Aorta (tissue), 5 donors: ENCODE measurements at places on chromosomes 3 and 15. TPM values are rescaled to one million over a fixed set of nuclear protein-coding genes. Genes with fewer than 3 reads are reported as not detected.

- no peak for DNase-seq
- no peaks in the 10 kb centered on the region for H3K27me3 ChIP-seq
- H3K27ac ChIP-seq: no peak overlapping the region
Measured at GRCh38 chr3:144229330-144229729, 257.7 kb downstream of the DIPK2A start.

- no peaks in the 10 kb centered on the region for H3K36me3 ChIP-seq
- no peak overlapping the region for H3K4me3 ChIP-seq
- DNase-seq: peak; percentile 55
- no peaks in the 10 kb centered on the region for H3K4me1 ChIP-seq
Measured at GRCh38 chr3:169218314-169218983, 445.1 kb downstream of the MECOM start.

The C15orf40 gene
- total RNA-seq: 15.3 TPM

The ARRDC4 gene
- 24.5 TPM for total RNA-seq

GRCh38 chr15:58504674-58505234 lies 73.0 kb downstream of the LIPC start:
- no peaks in the 10 kb centered on the region for H3K27me3 ChIP-seq
- H3K27ac ChIP-seq: no peak overlapping the region
- no peaks in the 10 kb centered on the region for H3K36me3 ChIP-seq
- DNase-seq: no peak
- no peaks in the 10 kb centered on the region for H3K4me1 ChIP-seq

The DYNC1LI1 gene
- 32.2 TPM for total RNA-seq

GRCh38 chr15:98369081-98369716 lies 279.1 kb upstream of the IGF1R start:
- no peak overlapping the region for H3K27ac ChIP-seq
- H3K36me3 ChIP-seq: no peaks in the 10 kb centered on the region
- no peaks in the 10 kb centered on the region for H3K4me1 ChIP-seq

DNA sequence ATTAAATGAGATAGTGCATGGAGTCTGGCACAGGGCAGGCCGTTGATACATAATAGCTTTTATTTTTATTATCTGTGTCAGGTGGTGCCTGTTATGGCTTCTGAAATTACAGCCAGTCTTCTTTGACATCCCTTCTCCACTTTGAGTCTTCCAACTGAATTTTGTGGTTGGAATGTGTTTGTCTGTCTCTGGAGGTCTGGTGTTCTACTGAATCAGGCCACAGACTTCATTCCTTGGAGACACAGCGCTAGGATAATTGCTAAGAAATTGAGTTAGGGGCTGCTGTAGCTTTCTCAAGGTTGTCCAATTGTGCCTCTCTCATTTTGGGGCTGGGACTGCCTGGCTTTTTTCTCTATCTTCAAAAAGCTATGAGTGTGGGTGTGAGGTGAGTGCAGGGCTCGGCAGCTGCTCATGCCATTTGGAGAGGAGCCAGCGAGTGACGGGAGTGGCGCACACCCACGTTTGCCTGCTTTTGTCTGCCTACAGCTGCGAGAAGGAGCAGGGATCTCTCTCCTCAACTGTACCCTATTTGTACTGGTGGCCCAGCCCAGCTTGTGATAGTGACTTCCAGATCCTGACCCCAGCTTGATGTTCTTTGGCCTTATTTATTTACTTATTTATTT lies 49.8 kb upstream of the SYN2 start:
- no peak for DNase-seq
- no peak overlapping the region for H3K4me3 ChIP-seq
- no peak overlapping the region for H3K27ac ChIP-seq
- H3K4me1 ChIP-seq: no peaks in the 10 kb centered on the region
- H3K27me3 ChIP-seq: no peaks in the 10 kb centered on the region

DNA sequence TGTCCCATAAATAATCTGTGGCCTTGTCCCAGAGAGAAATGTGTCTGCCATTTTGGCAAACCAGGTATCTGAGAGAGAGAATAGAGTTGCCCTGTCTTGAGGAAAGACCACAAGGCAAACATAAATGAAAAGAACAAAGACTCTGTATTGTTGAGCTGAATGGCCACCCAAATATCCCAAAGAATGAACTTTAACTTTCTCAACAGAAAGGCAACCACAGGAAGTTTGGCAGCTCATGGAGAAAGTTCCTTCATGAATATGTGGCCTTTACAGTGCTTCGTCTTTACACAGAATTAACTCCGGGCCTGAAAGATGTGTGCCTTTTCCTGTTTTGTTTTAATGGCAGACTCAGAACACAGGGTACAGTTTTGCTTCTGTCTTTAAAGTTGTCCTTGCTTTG lies 41.4 kb upstream of the THBS1 start:
- H3K4me3 ChIP-seq: no peak overlapping the region
- no peak overlapping the region for H3K27ac ChIP-seq
- no peaks in the 10 kb centered on the region for H3K27me3 ChIP-seq
- peaks cover 2% of the 10 kb centered on the region for H3K36me3 ChIP-seq
- no peak for DNase-seq
- peaks cover 2% of the 10 kb centered on the region for H3K4me1 ChIP-seq

DNA sequence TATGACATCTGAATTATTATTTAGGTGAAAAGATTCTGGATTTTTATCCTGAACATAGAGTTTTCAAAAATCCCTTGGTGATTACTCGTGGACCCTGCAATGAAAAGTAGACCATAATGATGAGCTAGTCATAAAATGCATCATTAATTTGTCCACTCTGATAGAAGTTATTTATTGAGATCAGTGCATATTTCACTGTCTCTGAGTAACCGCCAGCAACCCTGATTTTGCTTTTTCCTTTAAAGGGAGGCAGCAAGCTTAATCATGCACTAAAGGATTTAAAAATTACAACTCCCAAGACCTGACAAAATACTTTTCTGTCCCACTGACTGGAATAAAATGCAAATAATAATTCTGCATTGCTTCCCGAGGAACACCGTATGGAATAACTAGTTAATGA lies 259.6 kb upstream of the DPPA4 start:
- H3K4me3 ChIP-seq: no peak overlapping the region
- no peaks in the 10 kb centered on the region for H3K27me3 ChIP-seq
- DNase-seq: no peak
- H3K36me3 ChIP-seq: no peaks in the 10 kb centered on the region
- H3K4me1 ChIP-seq: no peaks in the 10 kb centered on the region

- no peak for DNase-seq
- peaks cover 8% of the 10 kb centered on the region for H3K4me1 ChIP-seq
- H3K27me3 ChIP-seq: no peaks in the 10 kb centered on the region
- no peak overlapping the region for H3K4me3 ChIP-seq
Measured at GRCh38 chr3:11624161-11624560, 19.6 kb downstream of the VGLL4 start.

The HPS3 gene
- 17.0 TPM for total RNA-seq

DNA sequence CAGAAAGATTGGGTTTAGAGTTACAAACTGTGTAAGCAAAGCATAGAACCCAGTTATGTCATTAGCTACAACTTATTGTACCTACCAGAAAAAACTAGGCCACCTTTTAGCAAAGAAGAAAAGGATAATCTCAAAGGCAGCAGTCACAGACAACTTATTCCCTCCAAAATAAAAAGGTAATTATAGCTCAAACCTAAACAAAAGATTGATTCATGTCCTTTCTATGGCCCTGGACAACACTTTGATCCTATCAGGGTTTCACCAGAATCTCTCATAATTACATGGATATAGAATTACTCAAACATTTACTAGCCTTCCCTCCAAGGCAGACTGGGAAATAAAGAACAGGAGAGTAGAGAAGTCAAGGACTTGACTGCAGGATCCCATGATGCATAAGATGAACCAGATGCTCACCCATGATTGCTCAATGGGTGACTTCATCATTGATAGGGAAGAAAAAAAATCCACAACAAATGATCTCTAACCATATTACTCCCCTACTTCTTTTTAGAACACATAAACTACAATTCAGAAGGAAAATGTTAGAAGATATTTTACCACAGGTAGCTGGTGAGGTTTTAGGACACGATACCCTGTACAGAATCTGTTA lies 17.4 kb downstream of the DET1 start:
- no peak overlapping the region for H3K27ac ChIP-seq
- DNase-seq: no peak
- H3K4me3 ChIP-seq: no peak overlapping the region
- peaks cover 8% of the 10 kb centered on the region for H3K36me3 ChIP-seq

DNA sequence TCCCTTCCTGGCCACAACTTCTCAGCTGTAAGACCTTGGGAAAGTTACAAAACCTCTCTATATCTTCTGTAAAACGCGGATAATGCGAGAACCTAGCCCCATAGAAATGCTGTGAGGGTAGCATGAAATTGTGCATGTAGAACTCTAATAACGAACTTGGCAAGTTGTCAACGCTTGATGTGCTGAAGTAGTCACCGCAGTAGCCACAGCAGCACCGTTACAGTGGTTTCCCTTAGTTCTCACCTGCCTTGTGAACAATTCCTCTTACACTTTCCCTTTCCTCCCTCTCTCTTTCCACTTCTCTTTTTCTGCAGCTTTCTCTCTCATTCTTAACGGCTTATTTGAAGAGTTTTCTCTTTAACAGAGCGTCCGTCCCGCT lies 447 bp upstream of the SHQ1 start:
- H3K36me3 ChIP-seq: no peaks in the 10 kb centered on the region
- no peaks in the 10 kb centered on the region for H3K27me3 ChIP-seq
- no peak overlapping the region for H3K27ac ChIP-seq

DNA sequence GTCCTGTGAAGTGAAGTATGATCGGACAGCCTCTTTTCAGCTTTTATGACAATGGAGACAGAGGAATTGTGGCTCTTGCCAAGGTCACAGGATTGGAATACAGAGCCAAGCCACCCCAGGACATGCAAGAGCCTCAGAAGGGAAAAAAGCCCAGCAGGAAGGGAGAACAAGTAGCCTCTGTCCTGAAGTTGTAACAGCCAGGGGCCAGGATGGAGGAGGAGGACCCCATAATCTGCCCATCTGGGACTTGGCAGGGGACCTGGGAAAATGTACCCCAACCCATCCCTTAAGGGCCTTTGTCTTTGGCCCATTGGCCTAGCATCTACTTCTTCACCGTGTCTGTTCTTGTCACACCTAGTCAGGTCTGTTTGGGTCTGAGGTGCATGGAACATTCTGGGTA lies 60.4 kb upstream of the POLG start:
- no peaks in the 10 kb centered on the region for H3K27me3 ChIP-seq
- H3K4me1 ChIP-seq: no peaks in the 10 kb centered on the region
- no peak overlapping the region for H3K27ac ChIP-seq
- H3K36me3 ChIP-seq: no peaks in the 10 kb centered on the region

The KLHL24 gene
- 62.6 TPM for total RNA-seq

- no peaks in the 10 kb centered on the region for H3K27me3 ChIP-seq
- peaks cover 2% of the 10 kb centered on the region for H3K4me1 ChIP-seq
- no peak for DNase-seq
- H3K36me3 ChIP-seq: no peaks in the 10 kb centered on the region
- no peak overlapping the region for H3K4me3 ChIP-seq
Measured at GRCh38 chr3:179666436-179667035, 13.7 kb downstream of the USP13 start.

DNA sequence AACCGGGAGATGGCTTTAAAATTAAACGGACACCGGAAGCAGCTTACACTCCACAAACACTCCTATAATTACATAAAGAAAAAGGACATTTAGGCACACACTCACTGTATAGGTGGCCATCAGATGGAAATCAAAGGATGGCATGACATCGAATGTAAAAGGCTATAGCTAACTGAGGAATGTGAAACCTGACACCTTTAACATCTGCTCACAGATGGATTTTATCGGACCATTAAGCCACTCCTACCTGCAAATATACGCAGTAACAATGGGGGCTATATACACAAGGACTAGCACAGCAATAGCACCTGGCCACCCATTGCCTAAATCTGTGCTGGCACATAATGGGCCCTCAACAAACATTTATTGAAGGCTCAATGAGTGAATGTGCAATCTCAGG lies 14.5 kb upstream of the RBSN start:
- H3K4me3 ChIP-seq: no peak overlapping the region
- H3K36me3 ChIP-seq: no peaks in the 10 kb centered on the region
- H3K27ac ChIP-seq: no peak overlapping the region
- no peak for DNase-seq
- no peaks in the 10 kb centered on the region for H3K27me3 ChIP-seq

The UACA gene
- 114 TPM for total RNA-seq

- H3K4me3 ChIP-seq: no peak overlapping the region
- no peaks in the 10 kb centered on the region for H3K36me3 ChIP-seq
- no peaks in the 10 kb centered on the region for H3K27me3 ChIP-seq
- no peak overlapping the region for H3K27ac ChIP-seq
- no peak for DNase-seq
Measured at GRCh38 chr3:45631486-45631885, 36.9 kb downstream of the LIMD1 start.

GRCh38 chr3:76765511-76765910 lies 274.4 kb upstream of the ROBO2 start:
- no peak overlapping the region for H3K4me3 ChIP-seq
- DNase-seq: no peak
- no peaks in the 10 kb centered on the region for H3K4me1 ChIP-seq
- H3K27me3 ChIP-seq: no peaks in the 10 kb centered on the region
- H3K27ac ChIP-seq: no peak overlapping the region

The HRG gene
- not detected for total RNA-seq

DNA sequence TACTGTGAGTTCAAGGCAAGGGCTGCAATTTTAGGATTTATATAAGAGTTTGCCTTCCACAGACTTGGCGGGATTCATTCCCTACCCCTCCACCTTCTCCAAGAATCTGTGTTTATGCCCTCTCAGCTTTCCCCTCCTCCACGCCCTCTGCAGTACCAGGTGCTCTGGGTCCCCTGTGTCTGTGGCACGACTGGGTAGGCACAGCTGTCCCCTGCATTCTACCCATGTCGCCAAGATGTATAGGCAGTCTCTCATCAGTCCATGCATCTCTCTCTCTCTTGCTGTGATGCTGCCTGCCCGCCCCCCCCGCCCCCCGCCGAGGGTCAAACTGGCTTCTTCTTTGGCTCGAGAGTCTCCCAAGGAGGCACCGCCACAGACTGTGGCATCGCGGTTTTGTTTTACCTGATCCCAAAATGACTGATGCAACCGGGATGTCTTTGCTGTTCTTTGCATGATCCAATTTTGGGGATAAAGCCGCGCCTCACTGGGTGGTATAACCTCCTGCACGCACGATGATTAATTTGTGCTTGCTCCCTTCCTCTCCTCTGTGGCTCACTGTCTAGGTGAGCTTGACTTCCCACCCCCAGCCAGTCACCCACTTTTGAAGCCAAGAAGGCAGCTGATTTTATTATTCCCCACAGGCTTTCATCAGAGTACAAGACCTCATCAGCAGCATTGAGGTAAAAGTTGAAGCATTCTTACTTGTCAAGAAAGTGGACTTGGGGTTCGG lies 43.7 kb downstream of the EFCAB12 start:
- H3K27me3 ChIP-seq: no peaks in the 10 kb centered on the region
- H3K36me3 ChIP-seq: peaks cover 2% of the 10 kb centered on the region
- no peaks in the 10 kb centered on the region for H3K4me1 ChIP-seq
- no peak for DNase-seq
- H3K4me3 ChIP-seq: no peak overlapping the region
